CD4-positive, alpha-beta T cell (primary cell): ENCODE measurements at places on chromosomes 11 and 22.

DNA sequence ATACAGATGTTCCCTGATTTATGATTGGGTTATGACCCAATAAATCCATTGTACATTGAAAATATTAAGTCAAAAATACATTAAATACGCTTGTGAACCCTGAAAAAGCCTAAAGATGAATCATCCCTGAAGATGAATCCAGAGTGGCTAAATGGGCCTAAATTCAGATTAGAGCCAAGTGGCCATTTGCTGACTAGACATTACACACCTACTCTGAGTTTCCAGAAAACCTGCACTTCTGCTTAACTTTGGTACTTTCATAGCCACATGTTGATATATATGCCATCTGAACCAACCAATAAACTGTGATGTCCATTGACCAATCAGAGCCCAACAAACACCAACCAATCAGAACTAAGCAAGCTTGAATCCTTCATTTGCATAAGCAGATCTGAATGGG, 106.9 kb downstream of the WT1 start:
- DNase-seq: no peak

DNA sequence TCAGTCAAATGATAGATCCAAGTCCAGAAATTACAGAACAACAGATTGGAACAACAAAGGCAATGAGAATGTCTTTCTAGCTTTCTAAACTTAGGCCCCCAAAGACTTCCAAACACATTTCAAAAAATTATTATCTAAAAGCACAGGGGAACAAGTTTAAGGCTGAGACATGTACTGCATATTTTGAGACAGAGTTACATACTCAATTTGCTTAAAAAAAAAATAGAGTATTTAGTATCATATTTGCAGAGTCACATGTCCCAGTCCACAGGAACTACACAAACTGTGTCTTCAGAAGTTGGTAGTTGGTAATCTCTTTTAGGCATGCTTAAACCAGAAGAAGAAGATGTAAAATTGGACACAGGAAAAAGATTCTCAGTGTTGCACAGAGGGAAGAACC, 127.2 kb downstream of the MAML2 start:
- no peak for DNase-seq

- no peak for DNase-seq
These were observed 7.8 kb downstream of the EMID1 start for GRCh38 chr22:29213493-29213892.

DNA sequence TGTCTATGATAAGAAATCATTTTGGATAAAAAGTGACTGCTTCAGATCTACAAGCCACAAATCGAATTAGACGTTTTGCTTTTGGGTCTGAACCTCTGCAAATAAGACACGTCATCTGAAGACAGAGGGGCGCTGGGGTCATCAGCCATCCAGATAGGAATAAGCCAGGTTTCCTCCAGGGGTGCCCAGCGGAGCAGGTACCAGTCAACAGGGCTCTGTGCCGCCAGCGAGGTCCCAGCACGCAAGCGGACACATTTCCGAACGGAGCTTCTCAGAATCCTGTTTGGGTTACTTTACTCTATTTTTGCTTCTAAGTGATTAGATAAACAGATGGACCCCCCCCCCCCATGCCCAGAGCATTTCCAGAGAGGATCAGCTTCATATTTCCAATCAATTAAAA, 873.8 kb downstream of the BRD1 start:
- DNase-seq: no peak

DNA sequence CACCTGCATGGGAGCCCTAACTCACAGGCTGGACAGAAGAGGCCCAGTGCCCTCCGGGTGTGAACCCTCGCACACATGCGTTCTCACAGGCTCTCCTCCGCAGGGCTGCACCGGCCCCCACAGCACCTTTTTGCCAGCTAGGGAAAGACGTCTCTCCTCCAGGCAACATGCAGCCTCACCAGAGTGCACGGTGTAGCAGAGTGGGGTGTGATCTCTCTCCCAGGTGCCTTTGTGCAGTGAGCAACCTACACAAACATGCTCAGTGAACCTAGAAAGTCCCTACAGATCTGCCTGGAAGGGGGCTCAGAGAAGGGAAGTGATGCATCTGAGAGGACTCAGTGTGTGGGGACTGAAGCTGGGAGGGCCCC, 3.7 kb upstream of the CARNS1 start:
- DNase-seq: no peak

DNA sequence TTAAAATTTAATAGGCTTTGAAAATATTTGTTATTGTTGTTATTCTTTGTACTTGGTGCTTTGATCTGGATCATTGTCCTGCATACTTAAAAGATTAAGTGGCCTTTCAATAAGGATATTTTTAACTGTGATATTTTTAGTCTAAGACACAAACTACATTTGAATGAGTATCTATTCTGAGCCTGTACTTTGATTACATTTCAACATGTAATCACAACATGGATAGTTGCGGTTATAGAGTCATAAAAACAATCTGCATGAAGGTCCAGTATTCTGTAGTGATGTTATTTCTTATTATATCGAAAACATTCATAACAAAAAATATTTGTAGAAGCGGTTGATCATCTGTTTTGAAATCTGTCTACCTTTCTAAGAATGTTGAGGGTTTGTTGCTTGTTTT, 58.6 kb downstream of the HIPK3 start:
- DNase-seq: no peak

- DNase-seq: no peak
These were observed 16.3 kb downstream of the PARVA start for GRCh38 chr11:12393691-12394090.
